Type B pancreatic cell (in vitro differentiated cells): ENCODE measurements at places on chromosomes 2 and 18.

- H3K4me1 ChIP-seq: peaks cover 7% of the 10 kb centered on the region
- no peak overlapping the region for H3K27ac ChIP-seq
- no peaks in the 10 kb centered on the region for H3K27me3 ChIP-seq
- peaks cover 10% of the 10 kb centered on the region for H3K36me3 ChIP-seq
- H3K4me3 ChIP-seq: no peak overlapping the region
- no peak for DNase-seq
These were observed 68.5 kb downstream of the FIGN start for GRCh38 chr2:163667064-163667887.

- no peak overlapping the region for H3K27ac ChIP-seq
- DNase-seq: no peak
- H3K4me1 ChIP-seq: peaks cover 68% of the 10 kb centered on the region
- H3K27me3 ChIP-seq: no peaks in the 10 kb centered on the region
These were observed 114.2 kb upstream of the EML6 start for GRCh38 chr2:54609241-54609640.

DNA sequence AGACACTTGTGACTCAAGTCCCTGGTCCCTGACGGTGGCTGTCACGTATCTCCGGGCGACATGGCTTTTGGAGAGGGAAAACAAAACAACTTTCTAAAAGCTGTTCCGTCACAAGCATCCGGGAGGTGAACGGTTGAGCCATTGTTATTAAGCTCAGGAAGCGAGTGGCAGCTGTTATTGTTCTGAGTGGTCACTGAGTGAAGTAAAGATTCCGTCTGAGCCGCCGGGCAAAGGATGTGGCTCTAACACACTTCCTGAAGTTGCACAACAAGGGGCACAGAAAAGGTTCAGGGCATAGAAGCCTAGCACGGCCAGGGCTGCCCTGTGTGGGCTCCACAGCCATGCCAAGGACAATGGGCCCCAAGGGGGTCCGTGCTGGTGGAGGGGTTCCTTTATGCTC lies 24.3 kb downstream of the INPP5D start:
- H3K27me3 ChIP-seq: peaks cover 7% of the 10 kb centered on the region
- H3K4me1 ChIP-seq: no peaks in the 10 kb centered on the region
- H3K36me3 ChIP-seq: no peaks in the 10 kb centered on the region
- no peak overlapping the region for H3K4me3 ChIP-seq
- H3K27ac ChIP-seq: no peak overlapping the region

GRCh38 chr2:1406434-1406833 lies 6.8 kb upstream of the TPO start:
- no peaks in the 10 kb centered on the region for H3K36me3 ChIP-seq
- no peaks in the 10 kb centered on the region for H3K27me3 ChIP-seq
- no peak for DNase-seq
- H3K4me1 ChIP-seq: peaks cover 5% of the 10 kb centered on the region

GRCh38 chr18:76962851-76963250 lies 140.5 kb downstream of the ZNF236 start:
- no peak overlapping the region for H3K4me3 ChIP-seq
- H3K27me3 ChIP-seq: no peaks in the 10 kb centered on the region
- peaks cover 10% of the 10 kb centered on the region for H3K4me1 ChIP-seq
- no peak for DNase-seq
- H3K27ac ChIP-seq: no peak overlapping the region

- H3K36me3 ChIP-seq: no peaks in the 10 kb centered on the region
- peak overlapping the region; percentile 17 for H3K27ac ChIP-seq
These were observed 203.4 kb downstream of the NEDD4L start for GRCh38 chr18:58247363-58247834.

- peaks cover 15% of the 10 kb centered on the region for H3K4me1 ChIP-seq
- no peak overlapping the region for H3K4me3 ChIP-seq
- no peak for DNase-seq
- no peaks in the 10 kb centered on the region for H3K27me3 ChIP-seq
- no peaks in the 10 kb centered on the region for H3K36me3 ChIP-seq
These were observed 183.9 kb downstream of the LPIN1 start for GRCh38 chr2:11930211-11930761.

GRCh38 chr2:176140513-176141317 lies 10.6 kb upstream of the HOXD4 start:
- H3K4me1 ChIP-seq: peaks cover 2% of the 10 kb centered on the region
- H3K27me3 ChIP-seq: peaks cover 96% of the 10 kb centered on the region
- peaks cover 3% of the 10 kb centered on the region for H3K36me3 ChIP-seq
- no peak overlapping the region for H3K27ac ChIP-seq
- peak overlapping the region; percentile 54 for H3K4me3 ChIP-seq
- no peak for DNase-seq

- H3K36me3 ChIP-seq: no peaks in the 10 kb centered on the region
- peaks cover 4% of the 10 kb centered on the region for H3K27me3 ChIP-seq
- DNase-seq: no peak
- H3K27ac ChIP-seq: peak overlapping the region; percentile 94
- H3K4me1 ChIP-seq: peaks cover 13% of the 10 kb centered on the region
These were observed 3.1 kb upstream of the EXOC6B start for GRCh38 chr2:72828840-72829507.

DNA sequence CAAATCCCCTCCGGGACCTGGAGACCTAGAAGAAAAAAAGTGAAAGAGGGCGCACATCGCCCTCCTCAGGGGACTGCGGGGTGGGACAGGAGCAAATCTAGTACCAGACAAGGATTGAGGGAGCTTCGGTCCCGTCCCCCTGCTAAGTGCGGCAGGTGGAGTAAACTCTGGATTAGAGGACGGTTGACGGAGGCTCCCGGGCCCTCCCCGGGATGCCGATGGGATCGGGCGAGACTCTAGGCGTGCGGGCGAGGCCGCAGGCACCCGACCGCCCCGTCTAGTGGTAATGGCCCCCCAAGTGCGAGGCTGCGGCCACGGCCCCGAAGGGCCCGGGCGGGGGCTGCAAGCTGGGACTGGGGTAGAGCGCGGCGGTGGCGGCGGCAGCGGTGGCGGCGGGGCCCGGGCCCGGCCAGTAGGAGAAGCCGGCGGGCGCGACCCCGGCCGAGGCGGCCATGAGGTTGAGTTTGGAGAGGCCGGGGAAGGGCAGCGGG lies 3.5 kb downstream of the FEV start:
- no peak for DNase-seq
- peaks cover 89% of the 10 kb centered on the region for H3K27me3 ChIP-seq
- peak overlapping the region; percentile 67 for H3K27ac ChIP-seq
- H3K36me3 ChIP-seq: no peaks in the 10 kb centered on the region
- peak overlapping the region; percentile 77 for H3K4me3 ChIP-seq

DNA sequence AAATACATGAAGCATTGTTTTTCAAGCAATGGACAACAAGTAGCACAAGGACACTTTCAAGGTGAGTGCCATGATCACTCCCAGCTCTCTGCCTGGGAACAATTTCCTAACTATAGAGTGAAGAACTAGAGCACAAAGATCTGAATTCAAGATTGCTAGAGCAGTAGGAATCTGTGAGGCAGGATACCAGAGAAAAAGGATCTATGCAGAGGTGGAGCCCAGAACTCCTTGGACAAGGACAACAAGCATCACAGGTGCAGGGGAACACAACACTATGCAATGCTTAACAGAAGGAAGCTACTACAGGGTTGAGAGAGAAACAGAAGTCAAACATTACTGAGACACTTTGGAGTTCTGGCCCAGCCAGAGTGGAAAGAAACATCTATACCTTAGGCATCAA lies 24.7 kb downstream of the ATL2 start:
- peak overlapping the region; percentile 26 for H3K27ac ChIP-seq
- no peak overlapping the region for H3K4me3 ChIP-seq
- no peaks in the 10 kb centered on the region for H3K27me3 ChIP-seq
- DNase-seq: no peak
- peaks cover 26% of the 10 kb centered on the region for H3K36me3 ChIP-seq

DNA sequence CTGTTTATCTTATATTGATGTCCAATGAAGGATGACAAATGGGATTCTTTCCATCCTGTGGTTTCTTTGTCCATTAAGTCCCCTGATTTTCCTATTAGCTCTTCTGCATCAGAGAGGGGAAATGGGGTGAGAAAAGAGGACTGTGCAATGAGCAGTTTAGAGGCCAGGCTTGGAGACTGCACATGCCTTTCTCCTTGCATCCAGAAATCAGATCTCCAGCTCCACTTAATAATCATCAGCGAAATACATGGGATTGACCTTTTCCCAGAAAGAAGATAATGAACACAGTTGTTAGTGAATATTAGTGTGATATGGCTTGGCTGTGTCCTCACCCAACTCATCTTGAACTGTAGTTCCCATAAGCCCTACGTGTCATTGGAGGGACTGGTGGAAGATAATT lies 697.4 kb downstream of the CBLN2 start:
- no peaks in the 10 kb centered on the region for H3K27me3 ChIP-seq
- H3K27ac ChIP-seq: no peak overlapping the region
- H3K4me1 ChIP-seq: no peaks in the 10 kb centered on the region
- H3K36me3 ChIP-seq: no peaks in the 10 kb centered on the region
- no peak overlapping the region for H3K4me3 ChIP-seq

GRCh38 chr2:29691391-29691950 lies 229.9 kb downstream of the ALK start:
- H3K27me3 ChIP-seq: no peaks in the 10 kb centered on the region
- H3K4me1 ChIP-seq: no peaks in the 10 kb centered on the region
- H3K27ac ChIP-seq: no peak overlapping the region
- H3K36me3 ChIP-seq: peaks cover 17% of the 10 kb centered on the region
- no peak for DNase-seq

GRCh38 chr2:4012197-4012596 lies 308.8 kb downstream of the DCDC2C start:
- H3K27me3 ChIP-seq: peaks cover 3% of the 10 kb centered on the region
- no peaks in the 10 kb centered on the region for H3K36me3 ChIP-seq
- H3K27ac ChIP-seq: no peak overlapping the region
- DNase-seq: no peak

- no peak overlapping the region for H3K4me3 ChIP-seq
- no peak for DNase-seq
- no peaks in the 10 kb centered on the region for H3K4me1 ChIP-seq
- H3K36me3 ChIP-seq: peaks cover 16% of the 10 kb centered on the region
- no peaks in the 10 kb centered on the region for H3K27me3 ChIP-seq
These were observed 74.9 kb downstream of the GPD2 start for GRCh38 chr2:156511122-156511521.
